AG09309 (cell line): ENCODE measurements at places on chromosomes 11 and 22.

GRCh38 chr22:25007444-25008106 lies 55.1 kb downstream of the KIAA1671 start:
- no peak for DNase-seq

- no peak for DNase-seq
These were observed 44.3 kb downstream of the BLID start for GRCh38 chr11:122071709-122072202.

DNA sequence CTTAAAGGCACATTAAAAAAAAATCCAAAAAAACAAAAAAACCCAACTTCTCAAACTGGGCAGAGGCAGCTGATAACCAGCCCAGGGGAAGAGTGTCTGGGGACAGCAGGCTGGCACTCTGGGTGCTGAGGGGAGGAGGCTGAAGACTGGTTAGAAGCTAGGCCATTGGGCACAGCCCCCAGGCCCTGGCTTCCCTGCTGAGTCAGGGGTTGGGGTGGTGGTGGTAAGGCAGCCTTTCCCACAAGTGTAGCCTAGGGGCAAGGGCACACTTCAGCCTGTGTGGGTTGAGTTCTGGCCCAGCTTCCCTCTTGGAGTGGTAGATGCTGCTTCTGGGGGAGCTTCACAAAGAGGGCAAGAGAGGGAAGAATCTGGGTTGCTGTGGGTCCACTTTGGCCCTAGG lies 16.3 kb upstream of the ARFGAP3 start:
- no peak for DNase-seq

- DNase-seq, result no peak
These were observed 17.8 kb downstream of the TSPAN4 start for GRCh38 chr11:860234-861104.

GRCh38 chr22:47810505-47811500 lies 1048.4 kb downstream of the TBC1D22A start:
- DNase-seq, result no peak

DNA sequence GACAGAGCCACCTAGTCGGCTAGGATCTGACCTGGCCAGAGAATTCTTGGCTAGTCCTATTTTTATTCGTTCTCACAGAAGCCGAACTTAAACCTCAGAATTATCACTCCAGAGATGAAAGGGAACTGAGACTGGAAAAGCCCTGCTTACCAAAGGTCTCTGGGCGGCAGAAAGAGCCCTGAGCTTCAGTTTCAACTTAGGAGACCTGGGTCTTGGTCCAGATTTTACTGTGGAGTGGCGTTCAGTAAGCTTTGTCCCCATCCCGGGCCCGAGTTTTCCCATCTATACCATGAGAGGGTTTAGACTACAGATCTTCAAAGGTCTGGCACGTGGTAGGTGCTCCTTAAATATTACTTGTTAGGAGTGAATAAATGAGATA lies 516 bp downstream of the NEU3 start:
- DNase-seq, result no peak

DNA sequence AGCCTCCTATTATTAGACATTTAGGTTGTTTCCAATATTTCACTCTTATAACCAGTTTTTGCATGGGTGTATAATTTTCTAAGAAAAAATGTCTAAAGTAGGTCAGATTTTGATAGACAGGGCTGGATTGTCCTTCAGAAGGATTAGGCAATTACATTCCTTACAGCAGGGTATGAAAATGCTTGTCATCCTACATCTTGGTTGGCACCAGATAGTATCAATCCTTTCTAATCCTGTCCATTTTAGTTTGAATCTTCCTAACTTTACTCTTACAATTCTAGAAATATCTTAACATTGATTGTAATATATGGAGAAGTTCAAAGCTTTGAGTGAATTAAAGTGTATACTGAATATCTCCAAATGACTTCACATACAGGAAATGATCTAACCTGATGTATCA lies 63.0 kb upstream of the ZBED5 start:
- DNase-seq, result no peak

DNA sequence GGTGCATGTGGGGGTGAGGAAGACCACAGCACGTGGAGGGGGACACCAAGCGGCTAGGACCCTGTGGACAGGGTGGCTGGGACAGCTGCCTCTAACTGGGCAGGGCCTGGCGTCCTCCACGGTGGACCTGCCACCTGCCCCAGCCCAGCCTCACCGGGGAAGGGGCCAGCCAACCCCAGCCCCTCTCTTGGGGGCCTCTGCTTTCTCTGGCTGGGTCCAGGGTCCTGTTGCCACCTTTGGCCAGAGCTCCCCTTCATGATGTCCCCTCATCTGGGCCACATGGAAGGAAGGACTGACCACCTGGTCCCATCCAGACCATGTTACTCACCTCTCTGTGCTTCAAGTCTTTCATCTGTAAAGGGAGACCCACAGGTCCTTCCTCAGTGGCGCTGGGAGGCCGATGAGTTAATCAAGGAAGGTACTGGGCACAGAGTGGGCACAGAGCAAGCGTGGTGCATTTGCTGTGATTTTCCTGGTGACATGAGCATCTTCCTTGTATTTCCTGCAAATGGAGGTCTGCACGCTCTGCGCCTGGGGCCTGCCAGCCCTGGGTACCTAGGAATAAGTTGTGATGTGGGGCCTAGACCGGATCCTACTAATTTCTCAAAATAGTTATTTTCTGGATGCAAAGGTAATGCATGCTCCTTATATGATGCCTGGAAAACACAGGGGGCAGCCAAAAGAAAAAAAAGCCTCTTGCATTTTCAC lies 538.4 kb downstream of the TBC1D22A start:
- no peak for DNase-seq

- DNase-seq, result no peak
These were observed 122.8 kb upstream of the CCDC90B start for GRCh38 chr11:83408946-83409345.

GRCh38 chr11:46039990-46040389 lies 81.3 kb downstream of the PHF21A start:
- DNase-seq, result peak; percentile 49

- no peak for DNase-seq
These were observed 1152.4 kb downstream of the LRRC4C start for GRCh38 chr11:40306938-40307548.

DNA sequence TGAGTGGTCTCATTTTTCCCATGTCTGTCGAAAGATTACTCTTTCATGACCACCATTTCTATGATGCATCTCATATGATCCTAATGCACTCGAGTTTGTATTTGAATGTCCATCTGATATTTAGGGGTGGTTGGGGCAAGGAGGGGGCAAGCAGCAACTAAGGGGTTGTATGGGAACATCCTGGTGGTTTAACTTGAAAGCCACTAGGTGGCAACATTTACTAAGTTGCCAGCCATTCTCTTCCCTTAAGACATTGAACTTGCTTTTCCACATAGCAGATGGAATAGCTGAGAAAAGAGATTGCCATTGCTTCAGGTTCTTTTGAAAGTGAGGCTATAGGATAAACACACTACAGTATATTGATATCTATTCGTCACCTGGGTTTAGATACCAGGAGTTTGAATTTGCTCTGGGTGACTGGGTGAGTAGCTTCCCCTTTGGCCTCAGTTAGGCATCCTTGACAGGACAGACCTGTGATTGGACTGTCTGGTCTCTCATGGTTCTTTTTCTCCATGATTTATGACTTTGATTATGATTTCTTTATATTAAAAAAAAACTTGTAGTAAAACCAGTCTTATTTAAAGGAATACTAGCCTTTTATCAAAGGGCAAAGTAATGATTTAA lies 32.4 kb downstream of the NF2 start:
- peak; percentile 33 for DNase-seq

GRCh38 chr11:117219001-117219400 lies 12.9 kb downstream of the PCSK7 start:
- DNase-seq, result no peak

DNA sequence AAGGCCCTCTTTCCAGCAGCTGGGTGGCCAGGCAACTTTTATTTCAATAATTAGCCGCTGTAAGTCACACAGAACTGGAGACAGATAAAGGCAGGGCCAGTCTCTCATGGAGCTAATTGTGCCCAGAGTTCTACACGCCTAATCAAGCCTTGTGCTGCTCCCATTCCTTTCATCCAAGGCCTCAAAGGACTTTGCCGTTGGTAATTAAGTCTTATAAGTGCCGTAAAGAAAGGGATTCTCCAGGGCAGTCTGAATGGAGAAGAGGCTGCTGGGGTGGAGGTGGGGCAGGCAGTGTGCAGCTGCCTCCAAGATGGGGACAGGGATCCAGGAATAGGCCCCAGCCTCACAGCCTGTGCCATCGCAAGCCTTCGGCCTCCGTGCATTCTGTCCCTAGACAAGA lies 357.9 kb downstream of the TENM4 start:
- DNase-seq, result no peak

GRCh38 chr22:50209893-50210292 lies 9.1 kb downstream of the SELENOO start:
- no peak for DNase-seq

DNA sequence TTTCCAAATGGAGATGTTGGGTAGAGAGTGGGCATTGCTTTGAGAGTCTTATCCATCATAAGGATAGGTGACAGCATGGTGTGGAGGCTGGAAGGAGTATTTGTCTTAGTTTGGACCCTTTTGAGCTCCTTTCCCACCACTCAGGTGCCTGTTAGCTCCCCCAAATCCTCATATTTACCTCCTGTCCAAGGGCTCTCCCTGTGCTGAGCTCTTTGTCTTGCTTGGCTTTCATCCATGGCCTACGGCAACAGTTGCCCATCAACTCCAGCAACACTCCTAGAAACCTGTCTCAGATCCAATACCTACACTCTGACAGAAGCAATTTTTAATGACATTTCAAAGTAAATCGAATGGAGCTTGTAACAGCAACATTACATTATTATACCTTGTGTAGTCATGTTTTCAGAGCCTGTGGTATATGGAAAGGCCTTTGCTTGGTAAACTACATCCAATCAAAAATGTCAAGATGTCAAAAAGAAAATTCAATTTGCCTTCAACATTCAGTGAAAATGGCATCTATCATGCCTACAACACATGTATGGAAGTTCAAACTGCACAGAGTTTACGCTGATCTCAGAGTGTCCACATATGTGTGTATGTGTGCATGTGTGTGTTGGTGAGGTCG lies 49.4 kb upstream of the CCDC90B start:
- no peak for DNase-seq
